ENCODE measurements at places on chromosomes 11 and 22.

DNA sequence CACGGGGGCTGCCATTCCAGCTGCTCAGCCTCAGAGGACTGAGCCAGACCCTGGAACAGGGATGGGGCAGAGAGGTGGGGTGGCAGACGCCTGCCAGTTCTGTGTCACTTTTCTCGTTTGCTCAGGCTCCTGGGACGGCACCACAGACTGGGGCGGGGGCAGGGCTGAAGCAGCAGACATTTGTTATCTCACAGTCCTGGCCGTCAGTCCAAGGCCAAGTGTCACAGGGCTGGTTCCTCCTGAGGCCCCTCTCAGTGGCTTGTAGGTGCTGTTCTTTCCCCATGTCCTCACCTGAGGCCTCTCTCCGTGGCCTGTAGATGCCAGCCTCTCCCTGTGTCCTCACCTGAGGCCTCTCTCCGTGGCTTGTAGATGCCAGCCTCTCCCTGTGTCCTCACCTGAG lies 24.7 kb downstream of the TPCN2 start:
- no peak for DNase-seq

DNA sequence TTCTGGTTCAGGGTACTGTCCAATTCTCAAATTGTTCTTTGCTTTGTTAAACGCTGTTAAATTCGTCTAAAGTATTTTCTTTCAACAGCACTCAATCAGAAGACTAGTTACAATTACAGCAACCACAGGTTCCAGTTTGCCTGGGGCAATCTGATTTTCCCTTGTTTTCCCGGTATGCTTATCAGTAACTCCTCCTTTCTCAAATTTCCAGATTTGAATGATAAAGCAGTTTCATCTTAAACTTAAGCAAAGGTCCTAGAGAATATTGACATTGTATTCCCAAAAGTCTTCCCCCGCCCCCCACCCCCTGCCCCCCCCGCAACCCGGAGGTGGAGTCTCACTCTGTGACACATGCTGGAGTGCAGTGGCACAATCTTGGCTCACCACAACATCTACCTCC lies 10.5 kb upstream of the USP28 start:
- DNase-seq, result no peak

DNA sequence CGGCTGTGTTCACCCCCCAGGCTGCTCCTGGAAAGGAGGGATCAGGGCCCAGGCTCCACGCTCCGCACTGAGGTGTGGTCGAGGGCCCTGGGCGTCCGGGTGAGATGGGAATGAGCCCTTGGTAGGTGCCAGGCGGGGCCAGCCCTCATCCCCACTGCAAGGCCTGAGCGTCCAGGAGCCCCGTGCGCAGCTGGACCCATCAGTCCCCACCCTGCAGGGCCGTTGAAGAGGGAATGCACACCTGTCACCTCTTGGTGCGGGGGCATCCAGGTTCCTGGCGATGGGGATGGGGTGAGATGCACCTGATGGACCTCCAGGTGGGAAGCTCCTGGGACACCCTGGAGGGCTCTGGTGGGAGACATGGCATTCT lies 72.2 kb downstream of the KCNQ1 start:
- DNase-seq, result no peak

- DNase-seq, result no peak
Observed at GRCh38 chr22:26570115-26570514, 19.8 kb downstream of the TPST2 start.

DNA sequence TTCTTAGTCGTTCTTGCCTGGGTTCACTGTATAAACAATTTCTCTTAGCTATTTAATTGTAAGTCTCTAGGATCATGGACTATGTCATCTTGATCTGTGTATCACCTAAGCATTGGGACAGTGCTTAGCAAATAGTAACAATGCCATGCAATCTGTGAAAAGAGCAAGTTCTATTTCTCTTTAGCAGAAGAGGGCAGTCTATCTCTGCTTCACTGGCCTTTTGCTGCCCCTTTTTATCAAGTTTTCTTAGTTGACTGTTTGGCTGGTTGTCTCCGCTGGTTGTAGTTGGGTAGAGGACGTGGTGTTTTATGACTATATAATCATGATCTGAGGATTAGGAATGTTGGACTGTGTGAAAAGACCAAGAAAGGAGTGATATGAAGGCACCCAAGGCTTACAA lies 315.0 kb downstream of the JRKL start:
- no peak for DNase-seq

GRCh38 chr11:30143098-30143705 lies 87.6 kb upstream of the FSHB start:
- DNase-seq, result no peak

Measured in fibroblast of skin of left biceps (primary cell).